Posterior vena cava (tissue), 2 donors: ENCODE measurements at places on chromosomes 4 and X. TPM values are rescaled to one million over a fixed set of nuclear protein-coding genes. Genes with fewer than 3 reads are reported as not detected.

DNA sequence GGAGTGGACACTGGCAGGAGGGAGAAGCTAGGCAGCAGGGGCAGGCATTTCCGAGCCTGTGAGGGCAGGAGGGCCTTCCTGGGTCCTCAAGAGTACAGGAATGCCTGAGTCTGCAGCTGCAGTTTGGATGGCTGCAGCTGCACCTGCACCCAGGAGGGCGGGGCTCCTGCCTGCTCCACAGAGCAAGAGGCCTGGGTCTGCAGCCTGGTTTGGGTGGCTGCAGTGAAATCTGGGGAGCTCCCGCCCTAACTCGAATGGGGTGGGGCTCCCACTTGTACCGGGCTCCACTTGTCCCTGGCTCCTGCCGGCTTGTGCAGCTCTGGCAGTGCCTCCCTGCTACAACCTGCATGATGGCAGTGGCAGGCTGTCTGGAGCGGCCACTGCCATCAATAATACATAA, 436.0 kb downstream of the ARHGAP24 start:
- no peak for DNase-seq

DNA sequence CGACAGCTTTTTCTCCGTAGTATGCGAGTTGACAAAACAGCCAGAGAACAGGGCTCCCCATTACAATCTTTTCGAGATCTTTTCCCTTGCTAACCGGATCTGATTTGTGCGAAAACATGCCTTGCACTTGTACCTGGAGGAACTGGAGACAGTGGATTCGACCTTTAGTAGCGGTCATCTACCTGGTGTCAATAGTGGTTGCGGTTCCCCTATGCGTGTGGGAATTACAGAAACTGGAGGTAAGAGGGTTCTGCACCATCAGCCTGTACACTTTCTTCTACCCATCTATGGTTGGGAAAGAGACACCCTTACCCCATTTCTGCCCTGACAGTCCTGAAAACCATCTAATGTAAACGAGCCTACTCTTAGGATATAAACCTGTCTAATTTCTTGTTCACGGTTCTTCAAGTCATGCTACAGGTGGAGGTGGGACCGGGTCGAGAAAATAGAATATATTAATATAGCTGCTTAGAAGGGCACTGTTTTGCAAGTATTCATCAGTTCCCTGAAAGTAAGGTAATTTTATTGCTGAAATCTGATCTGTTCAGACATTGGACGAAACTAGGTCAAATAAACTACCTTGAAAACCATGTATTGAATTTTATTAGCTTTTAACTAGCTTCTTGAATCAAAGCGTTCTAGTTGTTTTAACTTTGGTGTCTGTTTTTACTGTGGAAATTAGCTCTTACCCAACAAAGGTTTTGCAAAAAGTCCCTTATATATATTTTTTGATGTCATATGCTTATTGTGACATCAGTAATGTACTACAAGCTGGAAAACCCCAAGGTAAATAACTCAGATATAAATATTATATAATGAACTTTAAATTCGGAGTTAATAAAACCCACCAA, 869 bp downstream of the TMEM184C start:
- no peak for DNase-seq

GRCh38 chr4:80201252-80202151, 4.2 kb downstream of the PRDM8 start:
- peak; percentile 86 for DNase-seq

DNA sequence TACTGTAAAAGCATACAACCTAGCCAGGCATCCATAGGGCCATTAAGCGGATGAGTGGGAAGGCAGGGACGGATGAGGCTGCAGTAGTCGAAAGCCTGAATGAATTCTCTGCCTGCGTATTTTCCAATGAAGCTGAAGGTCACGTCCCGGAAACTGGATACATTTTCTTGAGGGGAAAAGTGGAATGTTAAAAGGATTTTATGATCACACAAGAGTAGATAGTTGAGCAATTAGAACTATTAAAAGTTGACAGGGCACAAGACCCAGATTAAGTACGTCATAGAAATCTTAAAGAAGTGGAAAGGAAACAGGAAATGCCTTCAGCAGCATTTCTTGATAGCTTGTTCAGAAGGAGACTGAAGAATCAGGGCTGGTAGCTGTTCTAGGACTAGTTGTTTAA, 98.3 kb upstream of the CXXC4 start:
- DNase-seq, result no peak

Gene DMP1
- total RNA-seq, result not detected

Gene SLC35A2
- total RNA-seq, result 11.5 TPM
